Aorta (tissue), 5 donors: ENCODE measurements at places on chromosomes 7 and 10. TPM values are rescaled to one million over a fixed set of nuclear protein-coding genes. Genes with fewer than 3 reads are reported as not detected.

GRCh38 chr7:117975476-117975875 is 102.2 kb upstream of the CTTNBP2 start:
- DNase-seq: no peak
- H3K4me3 ChIP-seq: no peak overlapping the region
- no peaks in the 10 kb centered on the region for H3K27me3 ChIP-seq
- no peaks in the 10 kb centered on the region for H3K36me3 ChIP-seq
- no peaks in the 10 kb centered on the region for H3K4me1 ChIP-seq

- H3K27ac ChIP-seq: no peak overlapping the region
- no peaks in the 10 kb centered on the region for H3K36me3 ChIP-seq
- no peaks in the 10 kb centered on the region for H3K27me3 ChIP-seq
- H3K4me3 ChIP-seq: no peak overlapping the region
- H3K4me1 ChIP-seq: no peaks in the 10 kb centered on the region
- DNase-seq: no peak
Observed at GRCh38 chr7:80563561-80564327, 51.9 kb upstream of the GNAT3 start.

- peak overlapping the region; percentile 47 for H3K27ac ChIP-seq
- no peak overlapping the region for H3K4me3 ChIP-seq
- DNase-seq: no peak
Observed at GRCh38 chr10:76033457-76034196, 602.2 kb downstream of the LRMDA start.

DNA sequence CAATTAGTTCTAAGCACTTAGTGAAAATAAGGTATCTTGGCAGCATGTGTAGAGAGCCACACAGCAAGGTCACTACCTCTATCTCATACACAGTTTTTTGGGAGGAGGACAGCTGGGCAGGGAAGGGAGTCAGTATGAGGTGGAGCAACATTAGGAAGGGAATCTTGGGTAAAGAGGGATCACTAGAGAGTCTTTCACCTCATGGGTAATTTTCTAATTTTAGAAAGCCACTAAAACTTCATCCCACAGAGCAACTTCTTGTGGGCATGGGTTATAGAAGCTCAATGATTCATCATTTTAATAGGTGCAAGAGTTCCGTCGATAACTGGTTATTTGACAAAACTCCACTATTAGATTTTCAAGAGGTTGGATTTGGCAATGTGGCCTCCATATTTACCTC is 2.5 kb downstream of the NRAP start:
- no peak overlapping the region for H3K4me3 ChIP-seq
- no peak overlapping the region for H3K27ac ChIP-seq
- H3K36me3 ChIP-seq: no peaks in the 10 kb centered on the region
- no peaks in the 10 kb centered on the region for H3K27me3 ChIP-seq
- H3K4me1 ChIP-seq: no peaks in the 10 kb centered on the region
- no peak for DNase-seq

DNA sequence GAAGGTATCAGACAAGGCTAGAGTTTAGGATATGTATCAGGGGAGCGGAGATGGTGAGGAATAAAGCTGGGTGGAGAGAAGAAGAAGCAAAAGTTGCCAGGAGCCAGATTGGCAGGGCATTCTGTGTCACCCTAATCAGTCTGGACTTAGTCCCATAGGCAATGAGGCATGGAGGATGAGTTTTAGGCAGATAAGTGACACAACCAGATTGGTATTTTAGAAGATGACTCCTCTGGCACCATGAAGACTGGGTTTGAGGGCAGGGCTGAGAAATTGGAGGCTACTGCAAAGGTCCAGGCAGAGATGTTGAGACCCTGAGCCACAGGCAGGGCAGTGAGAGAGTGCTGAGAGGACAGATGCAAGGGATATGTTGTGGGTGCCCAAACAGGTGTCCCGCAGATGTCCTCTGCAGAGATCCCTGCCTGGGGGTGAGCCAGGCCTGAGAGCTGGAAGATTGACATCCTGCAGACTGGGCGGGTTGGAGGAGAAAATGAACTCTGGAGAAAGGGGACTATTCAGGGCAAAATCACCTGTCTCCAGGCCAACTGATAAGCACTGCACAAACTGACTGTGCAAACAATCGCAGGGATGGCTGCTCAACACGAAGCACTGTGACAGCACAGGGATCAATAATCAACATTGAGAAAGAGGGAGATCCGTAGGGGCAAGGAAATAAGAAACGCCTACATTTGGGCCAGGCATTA is 11.9 kb upstream of the HABP2 start:
- DNase-seq: no peak
- no peaks in the 10 kb centered on the region for H3K4me1 ChIP-seq
- no peak overlapping the region for H3K4me3 ChIP-seq
- H3K27me3 ChIP-seq: no peaks in the 10 kb centered on the region
- no peaks in the 10 kb centered on the region for H3K36me3 ChIP-seq
- H3K27ac ChIP-seq: no peak overlapping the region

DNA sequence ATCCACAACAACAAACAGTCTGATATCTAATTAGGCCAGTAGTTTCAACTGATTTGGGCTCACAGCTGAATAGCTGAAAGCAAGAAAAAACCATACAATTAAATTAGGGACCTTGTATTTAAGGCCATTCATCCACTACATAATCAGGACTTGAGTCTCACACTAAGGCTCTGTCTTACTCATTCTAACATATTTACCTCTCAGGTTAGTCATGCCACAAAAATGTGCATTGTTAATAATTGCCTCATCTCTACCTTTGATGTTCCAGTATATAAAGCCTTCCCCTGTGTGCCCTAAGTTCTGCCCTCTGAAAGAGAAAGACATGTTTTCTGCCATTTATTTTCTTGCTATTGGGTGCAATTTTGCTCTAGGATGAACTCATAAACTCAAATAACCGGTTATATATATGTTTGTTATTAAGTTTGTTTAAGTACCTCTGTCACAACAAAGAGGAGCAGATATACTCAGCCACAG is 5.3 kb upstream of the C1GALT1 start:
- DNase-seq: no peak
- H3K27me3 ChIP-seq: no peaks in the 10 kb centered on the region
- no peak overlapping the region for H3K4me3 ChIP-seq
- H3K27ac ChIP-seq: no peak overlapping the region
- no peaks in the 10 kb centered on the region for H3K36me3 ChIP-seq
- no peaks in the 10 kb centered on the region for H3K4me1 ChIP-seq

DNA sequence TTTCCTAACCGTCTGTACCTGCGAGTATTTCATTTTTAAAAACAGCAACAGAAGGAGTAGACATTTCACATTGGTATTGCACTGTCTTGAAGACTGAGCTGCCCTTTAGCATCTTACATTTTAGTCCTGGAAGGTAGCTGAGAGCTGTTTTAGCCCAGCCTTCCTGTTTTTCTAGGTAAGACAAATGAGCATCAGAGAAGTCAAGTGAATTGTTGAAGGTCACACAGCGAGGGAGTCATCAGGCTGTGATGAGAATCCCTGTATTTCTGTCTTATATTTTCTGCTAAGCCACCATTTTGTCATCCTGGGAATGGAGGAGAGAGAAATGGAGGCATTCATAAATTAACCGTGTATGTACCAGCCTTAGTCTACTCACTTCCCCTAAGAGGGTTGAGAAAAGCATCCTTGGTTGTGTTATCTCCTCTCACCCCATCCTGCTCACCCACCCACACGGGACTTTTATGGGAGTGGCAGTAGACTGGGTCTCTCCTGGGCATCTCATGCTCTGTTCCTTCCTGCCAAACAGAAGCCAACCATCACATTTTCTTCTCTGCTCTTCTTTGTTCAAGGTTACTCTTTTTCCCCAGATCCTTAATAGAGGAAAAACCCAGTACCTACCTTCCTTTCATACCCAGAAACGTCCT is 8.5 kb downstream of the RBM20 start:
- peak overlapping the region; percentile 73 for H3K27ac ChIP-seq
- DNase-seq: no peak
- no peak overlapping the region for H3K4me3 ChIP-seq

DNA sequence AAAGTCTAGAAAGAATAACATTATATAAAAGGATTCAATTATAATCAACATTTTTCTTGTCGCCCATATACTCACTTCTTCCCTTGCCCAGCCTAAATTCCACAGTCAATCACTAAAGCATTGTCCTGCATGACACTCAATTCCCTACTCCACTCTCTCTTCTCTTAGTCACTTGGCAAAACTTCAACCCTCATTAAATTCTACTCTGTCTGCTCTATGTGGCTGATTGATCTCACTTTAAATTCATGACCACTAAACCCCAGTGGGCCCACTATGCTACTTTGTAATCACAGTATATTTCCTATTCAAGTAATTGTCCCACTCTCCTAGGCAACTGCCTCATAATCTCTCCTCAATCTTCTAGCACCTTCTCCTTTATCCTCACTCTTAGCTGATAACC is 54.1 kb downstream of the MTERF1 start:
- H3K4me3 ChIP-seq: no peak overlapping the region
- no peak overlapping the region for H3K27ac ChIP-seq
- no peaks in the 10 kb centered on the region for H3K4me1 ChIP-seq
- no peaks in the 10 kb centered on the region for H3K27me3 ChIP-seq
- H3K36me3 ChIP-seq: no peaks in the 10 kb centered on the region

DNA sequence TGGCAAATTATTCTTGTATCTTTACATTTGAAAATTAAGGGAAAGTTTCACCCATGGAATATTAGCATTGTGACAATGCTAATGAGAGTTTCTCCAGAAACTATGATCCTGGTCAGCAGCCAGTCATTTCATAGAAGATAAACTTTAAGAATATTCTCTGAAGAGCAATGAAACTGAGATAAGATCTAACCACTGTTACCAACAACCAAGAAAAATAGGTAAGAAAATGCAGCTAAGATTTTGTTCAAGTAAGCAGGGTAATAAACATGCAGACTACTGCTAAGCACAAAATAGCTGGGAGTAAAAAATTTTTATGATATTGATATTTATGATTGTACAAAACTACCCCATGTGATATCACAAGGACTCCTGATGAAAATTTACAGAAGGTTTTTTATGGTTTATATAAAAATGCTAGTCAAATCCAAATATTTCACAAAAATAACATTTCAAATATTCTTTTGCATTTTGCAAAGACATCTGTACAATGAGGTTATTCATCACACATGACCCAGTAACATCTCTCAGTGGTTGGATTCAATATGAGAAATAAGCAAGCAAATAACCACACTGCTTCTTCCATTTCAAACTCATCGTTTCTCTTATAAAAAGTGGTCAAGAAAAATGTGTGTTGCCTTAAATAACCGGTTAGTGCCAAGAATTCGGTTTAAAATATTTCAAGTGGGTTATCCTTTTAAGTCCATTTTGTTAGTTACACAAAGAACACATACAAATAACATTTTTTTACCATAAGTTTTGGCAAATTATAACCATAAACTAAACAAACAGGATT is 251.6 kb downstream of the DIP2C start:
- H3K27me3 ChIP-seq: no peaks in the 10 kb centered on the region
- no peaks in the 10 kb centered on the region for H3K36me3 ChIP-seq
- no peak overlapping the region for H3K27ac ChIP-seq
- no peak for DNase-seq

DNA sequence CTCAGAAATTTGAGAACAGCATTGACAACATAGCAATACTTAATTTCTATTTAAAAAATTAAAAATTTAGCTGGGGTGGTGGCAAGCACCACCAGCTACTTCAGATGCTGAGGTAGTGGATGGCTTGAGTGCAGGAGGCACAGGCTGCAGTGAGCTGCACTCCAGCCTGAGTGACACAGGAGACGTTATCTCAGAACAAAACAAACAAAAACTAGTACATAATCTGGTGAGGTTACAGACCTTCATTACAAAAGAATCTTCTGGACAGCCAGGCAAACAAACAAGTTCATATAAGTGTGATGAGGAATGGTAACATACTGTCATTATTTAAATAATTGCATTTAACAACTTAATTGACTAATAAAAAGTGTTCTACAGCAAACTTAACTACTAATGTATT is 77.0 kb upstream of the OIT3 start:
- H3K4me3 ChIP-seq: no peak overlapping the region
- H3K27ac ChIP-seq: no peak overlapping the region
- no peaks in the 10 kb centered on the region for H3K36me3 ChIP-seq
- no peak for DNase-seq

DNA sequence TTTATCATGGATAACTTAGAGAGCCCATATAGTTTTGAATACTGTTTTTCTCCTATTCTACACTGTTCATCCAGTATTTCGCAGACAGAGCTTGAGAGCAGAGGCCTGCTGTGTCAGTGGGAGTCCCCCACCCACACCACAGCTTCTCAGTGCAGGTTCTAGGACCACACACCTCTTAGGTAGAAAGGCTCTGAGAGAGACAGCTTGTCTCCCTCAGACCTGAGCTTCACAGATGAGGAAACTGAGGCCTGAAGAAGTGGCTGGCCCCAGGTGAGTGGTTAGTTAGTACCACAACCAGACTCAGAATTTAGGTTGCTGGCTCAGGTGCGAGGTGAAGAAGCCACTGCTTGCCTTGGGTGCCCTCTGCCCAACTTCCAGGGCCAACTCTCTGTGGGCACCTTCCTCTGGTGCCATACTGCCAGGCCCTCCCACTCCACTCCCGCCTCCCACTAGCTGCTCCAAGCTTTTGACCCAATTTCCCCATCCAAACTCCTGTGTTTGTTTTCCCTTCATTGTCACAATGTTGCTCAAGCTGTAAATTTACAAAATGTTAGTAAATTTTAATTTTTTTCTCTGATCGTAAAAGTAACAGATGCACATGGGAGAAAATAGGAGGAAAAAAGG is 7.6 kb upstream of the HILPDA start:
- H3K27me3 ChIP-seq: no peaks in the 10 kb centered on the region
- H3K4me3 ChIP-seq: no peak overlapping the region
- H3K36me3 ChIP-seq: no peaks in the 10 kb centered on the region
- H3K4me1 ChIP-seq: no peaks in the 10 kb centered on the region

GRCh38 chr10:28130267-28130666 is 131.4 kb upstream of the ODAD2 start:
- no peak overlapping the region for H3K4me3 ChIP-seq
- H3K36me3 ChIP-seq: no peaks in the 10 kb centered on the region
- DNase-seq: no peak
- H3K27ac ChIP-seq: no peak overlapping the region
- no peaks in the 10 kb centered on the region for H3K27me3 ChIP-seq

- no peak for DNase-seq
- H3K4me3 ChIP-seq: no peak overlapping the region
- no peaks in the 10 kb centered on the region for H3K4me1 ChIP-seq
- H3K27ac ChIP-seq: no peak overlapping the region
- no peaks in the 10 kb centered on the region for H3K27me3 ChIP-seq
Observed at GRCh38 chr10:4473977-4474376, 352.0 kb upstream of the AKR1E2 start.

Gene ACHE
- total RNA-seq: 2.0 TPM

Gene CALHM3
- not detected for total RNA-seq

Gene CYP3A7
- not detected for total RNA-seq

Gene TRPV6
- not detected for total RNA-seq

Gene TFPI2
- total RNA-seq: 5.9 TPM

Gene IL6
- total RNA-seq: 13.1 TPM

Gene TAF5
- total RNA-seq: 2.2 TPM

Gene CRYGN
- 0.84 TPM for total RNA-seq

Gene HOXA4
- total RNA-seq: 11.6 TPM
